ENCODE measurements at places on chromosomes 2 and 18. TPM values are rescaled to one million over a fixed set of nuclear protein-coding genes. Genes with fewer than 3 reads are reported as not detected.

Gene FER1L5
- not detected for total RNA-seq

GRCh38 chr2:104876606-104877570 is 23.0 kb downstream of the POU3F3 start:
- no peaks in the 10 kb centered on the region for H3K36me3 ChIP-seq
- no peak overlapping the region for H3K27ac ChIP-seq
- no peak overlapping the region for H3K4me3 ChIP-seq
- no peaks in the 10 kb centered on the region for H3K4me1 ChIP-seq
- peaks cover 14% of the 10 kb centered on the region for H3K27me3 ChIP-seq
- no peak for DNase-seq

DNA sequence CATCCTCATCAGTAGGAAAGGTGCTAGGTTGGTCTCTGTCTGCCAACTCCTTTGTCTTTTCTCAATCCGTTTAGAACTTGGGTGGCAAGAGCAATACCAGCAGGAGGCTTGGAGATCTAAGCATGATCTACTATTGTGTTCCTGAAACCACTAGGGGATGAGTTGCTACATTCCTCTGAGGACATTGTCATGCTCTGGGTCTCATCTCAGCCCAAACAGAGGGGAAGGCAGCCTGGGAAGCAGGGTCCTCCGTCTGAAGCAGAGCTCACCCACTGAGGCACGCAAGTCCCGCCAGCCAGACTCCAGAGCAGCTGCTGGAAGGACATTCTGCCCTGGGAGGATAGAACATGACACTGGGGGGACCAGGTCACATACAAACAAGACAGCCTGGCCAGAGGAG is 162.9 kb downstream of the MTCL1 start:
- no peak for DNase-seq
- H3K27ac ChIP-seq: no peak overlapping the region
- H3K36me3 ChIP-seq: no peaks in the 10 kb centered on the region
- H3K27me3 ChIP-seq: peaks cover 13% of the 10 kb centered on the region
- no peaks in the 10 kb centered on the region for H3K4me1 ChIP-seq

GRCh38 chr2:184444217-184444616 is 154.1 kb upstream of the ZNF804A start:
- H3K27me3 ChIP-seq: no peaks in the 10 kb centered on the region
- H3K4me1 ChIP-seq: no peaks in the 10 kb centered on the region
- no peaks in the 10 kb centered on the region for H3K36me3 ChIP-seq
- no peak for DNase-seq
- no peak overlapping the region for H3K27ac ChIP-seq

GRCh38 chr2:3641841-3642421 is 16.1 kb upstream of the ALLC start:
- H3K36me3 ChIP-seq: no peaks in the 10 kb centered on the region
- H3K4me3 ChIP-seq: no peak overlapping the region
- DNase-seq: no peak
- H3K4me1 ChIP-seq: no peaks in the 10 kb centered on the region

Measured in endothelial cell of umbilical vein (primary cell).